ACHN (cell line): ENCODE measurements at places on chromosomes 16 and 17.

- no peak for DNase-seq
These were observed 1.3 kb downstream of the FASN start for GRCh38 chr17:82096709-82097183.

DNA sequence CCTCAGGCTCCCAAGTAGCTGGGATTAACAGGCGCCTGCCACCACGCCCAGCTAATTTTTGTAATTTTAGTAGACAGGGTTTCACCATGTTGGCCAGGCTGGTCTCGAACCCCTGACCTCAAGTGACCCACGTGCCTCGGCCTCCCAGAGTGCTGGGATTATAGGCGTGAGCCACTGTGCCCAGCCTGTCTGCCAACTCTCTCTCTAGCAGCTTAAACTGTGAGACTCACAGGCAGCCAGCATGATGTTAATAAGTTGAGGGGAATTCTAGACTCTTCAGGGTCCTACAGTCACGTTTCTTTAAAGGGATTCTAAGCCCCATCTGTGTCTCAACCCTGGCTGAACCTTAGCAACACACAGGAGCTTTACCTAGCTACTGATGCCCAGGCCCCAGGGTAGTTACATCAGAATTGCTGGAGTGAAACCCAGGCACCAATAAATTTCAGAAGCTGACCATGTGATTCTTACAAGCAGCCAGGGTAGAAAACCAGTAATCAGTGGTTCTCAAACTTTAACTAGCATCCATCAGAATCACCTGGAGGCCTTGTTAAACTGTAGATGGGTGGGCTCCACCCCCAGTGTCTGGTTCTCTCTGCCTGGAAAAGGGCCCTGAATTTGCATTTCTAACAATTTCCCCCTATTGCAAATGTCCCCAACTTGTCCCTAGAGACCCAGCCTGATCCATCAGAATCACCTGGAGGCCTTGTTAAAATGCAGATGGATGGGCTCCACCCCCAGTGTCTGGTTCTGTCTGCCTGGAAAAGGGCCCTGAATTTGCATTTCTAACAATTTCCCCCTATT is 30.7 kb downstream of the GPRC5B start:
- DNase-seq: peak; percentile 11

- DNase-seq: peak; percentile 83
These were observed 30.0 kb upstream of the RNF43 start for GRCh38 chr17:58447039-58447975.

DNA sequence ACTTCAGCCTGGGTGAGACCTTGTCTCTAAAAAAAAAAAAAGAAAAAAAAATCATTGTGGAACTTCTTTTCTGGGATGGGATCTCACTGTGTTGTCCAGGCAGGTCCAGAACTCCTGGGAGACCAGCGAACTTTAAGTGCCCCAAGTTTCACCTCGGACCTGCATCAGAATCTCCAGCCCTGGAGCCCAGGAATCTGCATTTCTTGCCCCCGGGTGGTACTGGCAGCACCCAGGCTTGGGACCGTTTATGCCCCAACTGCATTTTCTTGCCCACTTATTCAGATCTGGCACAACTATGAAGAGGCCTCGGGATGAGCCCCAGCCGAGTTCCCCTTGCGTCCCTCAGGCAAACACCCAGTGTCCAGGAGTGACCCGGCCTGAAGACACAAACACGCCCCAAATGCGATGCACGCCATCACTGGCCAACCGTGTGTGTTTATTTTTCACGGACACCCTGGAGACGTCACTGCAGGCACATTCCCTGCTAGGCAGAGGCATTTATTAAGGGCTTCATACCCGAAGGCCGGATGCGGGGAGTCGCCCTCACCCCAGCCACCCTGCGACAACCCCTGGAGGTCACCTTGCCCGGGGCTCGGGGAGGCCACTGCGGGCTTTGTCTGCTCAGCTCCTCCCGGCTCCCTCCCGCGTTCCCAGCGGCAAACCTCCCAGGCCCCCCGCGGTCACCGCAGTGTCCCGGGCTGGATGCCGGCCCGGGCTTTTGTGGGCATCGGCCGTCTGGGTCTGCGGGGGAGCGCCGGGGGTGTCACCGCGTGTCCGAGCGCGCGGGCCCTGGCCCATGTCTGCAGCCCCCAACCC is 684 bp upstream of the SPIRE2 start:
- peak; percentile 82 for DNase-seq

- no peak for DNase-seq
These were observed 7.5 kb downstream of the MTSS2 start for GRCh38 chr16:70678121-70678897.

DNA sequence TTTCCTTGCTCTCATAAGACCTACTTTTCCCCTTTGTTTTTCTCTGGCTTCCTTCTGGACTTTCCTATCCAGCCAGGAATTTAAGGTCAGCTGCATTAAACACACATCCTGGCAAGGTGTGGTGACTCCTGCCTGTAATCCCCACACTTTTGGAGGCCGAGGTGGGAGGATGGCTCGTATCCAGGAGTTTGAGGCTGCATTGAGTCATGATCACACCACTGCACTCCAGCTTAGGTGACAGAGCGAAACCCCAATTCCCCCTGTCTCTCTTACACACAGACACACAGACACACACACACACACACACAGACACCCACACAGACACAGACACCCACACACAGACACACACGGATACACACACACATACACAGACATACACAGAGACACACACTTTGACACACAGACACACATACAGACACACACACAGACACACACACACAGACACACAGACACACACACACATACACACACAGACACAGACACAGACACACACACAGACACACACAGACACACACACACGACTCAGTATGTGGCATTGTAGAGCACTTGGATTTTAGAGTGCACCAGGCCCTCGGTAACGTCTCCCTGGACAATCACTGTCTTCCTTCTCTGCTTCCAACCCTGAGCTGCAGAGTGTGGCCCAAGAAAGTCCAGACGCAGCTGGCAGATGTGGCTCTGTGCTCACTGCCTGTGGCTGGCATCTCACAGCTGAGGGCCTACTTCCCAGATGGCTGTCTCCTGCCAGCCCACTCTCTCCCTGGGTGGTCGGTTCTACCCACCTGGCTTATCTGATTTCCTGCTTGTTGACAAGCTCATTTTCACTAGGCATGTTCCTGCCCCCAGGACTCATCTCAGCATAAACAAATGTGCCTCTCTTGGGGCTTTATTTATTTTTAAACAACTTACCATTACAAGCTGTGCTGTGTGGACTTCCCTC is 39.0 kb downstream of the NLRP1 start:
- DNase-seq: no peak

- no peak for DNase-seq
These were observed 66.7 kb downstream of the AP2B1 start for GRCh38 chr17:35653619-35654361.

GRCh38 chr17:48429638-48430586 is at the start of gene SKAP1:
TSS of gene SKAP1 (minus strand) at chr17:48430214.
- DNase-seq: peak; percentile 35

- no peak for DNase-seq
These were observed 95.6 kb upstream of the CDYL2 start for GRCh38 chr16:80899809-80900592.

DNA sequence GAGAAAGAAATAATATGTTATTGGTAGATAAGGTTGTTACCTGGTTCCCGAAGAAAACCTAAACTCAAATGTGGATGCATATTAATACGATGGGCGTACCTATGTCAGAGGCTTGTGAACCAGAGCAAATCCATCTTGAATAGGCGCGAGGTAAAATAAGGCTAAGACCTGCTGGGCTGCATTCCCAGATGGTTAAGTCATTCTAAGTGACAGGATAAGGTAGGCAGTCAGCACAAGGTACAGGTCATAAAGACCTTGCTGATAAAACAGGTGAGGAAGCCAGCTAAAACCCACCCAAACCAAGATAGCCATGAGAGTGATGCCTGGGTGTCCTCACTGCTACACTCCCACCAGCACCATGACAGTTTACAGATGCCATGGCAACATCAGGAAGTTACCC is 1400.1 kb downstream of the CDH8 start:
- no peak for DNase-seq

- no peak for DNase-seq
These were observed 260.1 kb downstream of the PARN start for GRCh38 chr16:14369734-14370598.

GRCh38 chr17:16950488-16950887 is 21.4 kb downstream of the TNFRSF13B start:
- no peak for DNase-seq

GRCh38 chr17:15483431-15483830 is 16.0 kb upstream of the CDRT4 start:
- DNase-seq: no peak

DNA sequence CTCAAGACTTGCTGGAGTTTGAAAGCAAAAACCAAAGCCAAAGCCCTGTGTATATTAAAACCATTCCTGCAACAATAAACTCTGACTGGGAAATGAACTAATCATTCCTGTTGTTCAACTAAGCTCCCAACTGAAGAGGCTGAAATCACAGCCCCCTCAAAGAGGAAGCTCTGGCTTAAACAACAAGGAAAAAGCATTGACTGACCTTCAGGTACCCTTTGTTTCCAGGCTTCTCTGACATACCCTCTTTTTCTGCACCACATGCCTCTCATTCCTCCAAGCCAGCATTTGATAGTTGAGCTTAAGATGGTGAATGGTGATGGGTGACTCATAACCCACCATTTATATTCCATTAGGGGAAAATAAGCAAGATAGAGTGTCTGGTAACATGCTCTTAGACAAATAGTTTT is 470.9 kb upstream of the SOX9 start:
- no peak for DNase-seq

DNA sequence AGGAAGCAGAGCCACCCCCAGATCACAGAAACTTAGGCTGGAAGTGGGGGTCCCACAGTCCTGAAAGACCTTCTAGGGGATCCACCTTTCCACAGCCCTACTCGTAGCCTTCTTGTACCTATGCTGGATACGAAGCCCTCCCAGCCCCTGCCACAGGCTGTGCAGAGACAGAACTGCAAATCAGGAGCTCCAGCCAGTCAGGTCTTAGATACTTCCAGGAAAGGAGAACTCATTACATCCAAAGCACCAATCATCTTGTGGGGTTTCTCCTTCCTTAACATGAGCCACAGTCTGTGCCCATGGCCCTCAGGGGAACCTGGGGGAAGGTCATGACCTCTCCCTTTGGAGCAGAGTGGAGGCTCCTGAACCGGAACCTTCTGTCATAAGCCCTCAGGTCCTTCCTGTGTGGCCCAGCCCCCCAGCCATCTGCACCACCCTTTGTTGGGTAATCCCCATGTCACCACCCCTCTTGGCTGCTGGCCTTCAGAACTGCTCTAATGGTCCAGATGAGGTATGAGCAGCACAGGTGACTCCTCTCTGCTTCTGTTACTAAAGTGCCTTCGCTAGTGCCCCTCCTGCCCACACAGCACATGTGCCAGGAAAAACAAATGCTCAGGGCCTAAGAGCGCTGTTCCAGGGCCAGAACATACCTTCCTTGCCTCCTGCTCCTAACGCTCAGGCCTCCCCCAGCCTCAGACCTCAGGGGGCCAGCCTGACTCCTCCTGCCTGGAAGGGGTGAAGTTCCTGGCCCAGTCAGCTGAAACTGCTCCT is 14.6 kb downstream of the SRCIN1 start:
- no peak for DNase-seq

GRCh38 chr17:21288571-21289017 is 4.1 kb downstream of the MAP2K3 start:
- peak; percentile 55 for DNase-seq

- DNase-seq: no peak
These were observed 43.6 kb downstream of the TOM1L2 start for GRCh38 chr17:17928398-17929287.

DNA sequence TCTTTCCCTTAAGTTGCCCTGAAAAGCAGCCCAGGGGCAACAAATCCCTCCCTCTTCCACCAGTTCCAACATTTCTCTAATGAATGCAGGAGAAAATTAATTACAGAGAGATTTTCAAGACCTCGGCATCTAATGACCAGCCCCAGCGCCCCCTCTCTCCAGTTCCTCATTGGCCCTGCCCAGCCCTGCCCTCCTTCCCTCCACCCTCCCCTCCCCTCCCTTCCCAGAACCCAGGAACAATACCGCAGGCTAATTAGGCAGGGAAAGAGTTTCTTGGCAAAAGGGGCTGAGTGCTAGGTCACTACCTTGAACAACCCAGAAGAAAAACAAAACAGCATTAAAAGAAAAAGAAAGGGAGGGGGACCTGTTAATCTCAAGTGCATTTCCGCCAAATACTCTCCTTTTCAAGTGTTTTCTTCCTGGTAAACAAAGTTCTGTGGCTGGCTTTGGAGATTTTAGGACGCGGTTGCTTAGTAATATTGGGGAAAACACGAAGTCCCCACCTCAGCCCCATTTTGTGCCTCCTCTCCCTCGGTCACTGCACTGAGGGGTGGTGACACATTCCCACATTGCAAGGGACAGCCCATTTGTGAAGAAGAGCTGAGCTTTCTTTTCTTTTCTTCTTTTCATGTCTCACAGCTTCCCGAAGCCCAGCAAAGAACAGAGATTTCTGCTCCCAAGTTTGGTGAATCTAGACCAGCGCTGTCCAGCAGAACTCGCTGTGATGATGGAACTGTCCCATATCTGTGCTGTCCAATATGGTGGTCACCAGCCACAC is 215.4 kb downstream of the SOX9 start:
- no peak for DNase-seq

- peak; percentile 75 for DNase-seq
These were observed 25.6 kb downstream of the RNF135 start for GRCh38 chr17:30996486-30996885.

DNA sequence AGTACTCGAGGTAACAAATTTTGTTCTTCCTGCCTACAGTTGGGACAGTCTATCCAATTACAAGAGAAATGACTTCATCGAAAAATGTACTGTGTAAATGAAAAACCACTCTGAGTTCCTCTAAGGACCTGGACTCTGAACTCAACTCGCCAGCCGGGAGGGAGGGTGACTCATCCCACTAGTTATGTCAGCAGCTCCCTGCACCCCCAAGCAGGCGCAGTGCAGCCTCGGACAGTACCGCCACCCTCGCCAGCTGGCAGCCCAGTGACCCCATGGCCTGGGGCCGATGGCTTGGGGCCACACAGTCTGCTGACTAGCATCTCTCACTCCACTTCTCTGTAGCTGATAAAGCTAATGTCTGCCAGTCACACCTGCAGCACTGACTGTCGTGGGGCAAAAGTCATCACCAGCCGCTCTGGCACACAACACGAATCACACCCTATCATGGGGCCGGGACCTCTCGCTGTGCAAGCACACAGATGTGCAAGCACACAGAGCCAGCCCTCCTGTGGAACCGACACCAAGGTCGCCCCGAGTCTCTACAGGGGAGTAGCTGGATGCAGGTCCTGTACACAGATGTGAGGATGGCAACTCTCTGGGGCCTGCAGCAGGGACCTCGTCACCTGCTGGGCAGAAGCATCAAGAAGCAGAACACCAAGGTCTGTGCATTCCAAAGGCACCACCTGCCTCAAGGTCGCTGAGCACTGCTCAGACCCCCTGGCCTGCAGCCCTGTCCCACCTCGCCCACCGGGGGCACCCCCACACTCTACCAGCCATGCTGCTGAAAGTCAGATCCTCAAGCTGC is 5.7 kb downstream of the CSNK1D start:
- DNase-seq: peak; percentile 98
